Natural killer cell (primary cell): ENCODE measurements at places on chromosomes 1 and 21. TPM values are rescaled to one million over a fixed set of nuclear protein-coding genes. Genes with fewer than 3 reads are reported as not detected.

SPRR4 gene
- total RNA-seq = not detected

DNA sequence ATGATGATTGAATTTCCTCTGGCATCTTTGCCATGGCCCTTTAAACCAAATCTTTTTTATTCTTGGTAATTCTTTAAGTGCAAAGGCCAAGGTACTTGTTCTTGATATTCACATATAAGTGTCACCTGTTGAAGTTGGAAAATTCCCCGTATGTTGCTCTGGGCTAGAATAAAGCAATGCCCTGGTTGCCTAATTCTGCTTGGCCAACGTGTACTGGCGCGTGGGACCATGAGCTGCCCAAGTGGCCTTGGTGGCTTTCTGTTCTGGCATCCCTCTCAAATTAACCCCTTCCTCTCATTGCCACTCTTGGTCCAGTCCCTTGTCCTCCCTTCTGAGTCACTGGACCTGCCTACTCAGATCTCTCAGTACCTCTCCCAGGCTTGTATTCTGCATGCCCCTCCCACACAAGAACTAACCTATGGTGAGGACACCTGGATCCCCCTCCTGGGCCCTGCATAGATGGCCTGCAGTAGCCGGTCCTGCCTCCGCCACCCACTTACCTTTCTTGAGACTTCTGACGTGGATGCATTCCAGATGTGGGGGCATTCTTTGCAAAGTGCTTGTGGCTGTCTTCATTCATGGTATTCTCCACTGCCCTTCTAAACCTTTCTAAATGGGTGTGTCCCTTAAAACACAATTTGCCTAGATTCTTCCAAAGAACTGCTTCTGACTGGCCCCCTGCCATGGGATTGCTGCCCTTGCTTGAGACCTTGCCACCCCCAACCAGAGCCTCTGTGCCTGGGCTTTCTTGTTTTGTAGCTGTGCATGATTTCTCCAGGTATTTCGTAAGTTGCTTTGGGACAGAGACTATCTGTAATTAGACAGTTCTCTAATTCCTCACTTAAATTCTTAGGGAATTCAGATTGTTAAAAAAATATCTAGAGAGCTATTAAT lies 152.4 kb downstream of the GALNT2 start:
- H3K4me3 ChIP-seq = no peak overlapping the region
- H3K27ac ChIP-seq = no peak overlapping the region
- no peaks in the 10 kb centered on the region for H3K4me1 ChIP-seq
- no peak for DNase-seq
- H3K36me3 ChIP-seq = no peaks in the 10 kb centered on the region

NTRK1 gene
- total RNA-seq = 1.7 TPM

DNA sequence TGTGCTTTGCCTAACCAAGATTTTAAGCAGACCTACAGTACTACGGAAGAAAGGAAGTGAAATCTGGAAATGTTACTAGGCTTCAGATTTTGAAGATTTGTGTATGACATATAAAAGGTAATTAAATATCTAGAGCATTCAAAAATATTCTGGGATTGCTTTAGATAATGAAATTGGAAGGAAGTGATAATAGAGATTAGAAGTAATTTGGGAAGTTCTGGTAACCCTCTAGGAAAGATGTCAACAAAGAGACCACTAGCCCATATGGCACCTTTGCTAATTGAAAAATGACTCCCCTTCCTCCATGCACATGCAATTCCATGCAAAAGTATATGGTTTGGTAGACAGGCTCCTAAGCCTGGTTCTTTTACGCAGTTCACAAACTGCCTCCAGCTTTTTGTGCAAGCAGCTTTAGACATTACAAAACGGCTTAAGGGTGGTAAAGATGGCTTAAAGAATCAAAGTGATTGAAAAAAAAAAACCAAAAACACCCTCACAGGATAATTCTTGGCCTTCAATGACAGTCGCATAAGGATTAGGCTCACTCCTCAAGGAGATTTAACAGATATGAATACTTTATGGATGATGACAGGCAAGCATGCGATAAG lies 81.8 kb downstream of the LRRC7 start:
- no peaks in the 10 kb centered on the region for H3K27me3 ChIP-seq
- H3K27ac ChIP-seq = no peak overlapping the region
- no peaks in the 10 kb centered on the region for H3K36me3 ChIP-seq
- no peak overlapping the region for H3K4me3 ChIP-seq
